ENCODE measurements at places on chromosomes 2 and 18. TPM values are rescaled to one million over a fixed set of nuclear protein-coding genes. Genes with fewer than 3 reads are reported as not detected.
A peak's percentile ranks its signal among the peaks of the same experiment; 100 is the strongest.

DNA sequence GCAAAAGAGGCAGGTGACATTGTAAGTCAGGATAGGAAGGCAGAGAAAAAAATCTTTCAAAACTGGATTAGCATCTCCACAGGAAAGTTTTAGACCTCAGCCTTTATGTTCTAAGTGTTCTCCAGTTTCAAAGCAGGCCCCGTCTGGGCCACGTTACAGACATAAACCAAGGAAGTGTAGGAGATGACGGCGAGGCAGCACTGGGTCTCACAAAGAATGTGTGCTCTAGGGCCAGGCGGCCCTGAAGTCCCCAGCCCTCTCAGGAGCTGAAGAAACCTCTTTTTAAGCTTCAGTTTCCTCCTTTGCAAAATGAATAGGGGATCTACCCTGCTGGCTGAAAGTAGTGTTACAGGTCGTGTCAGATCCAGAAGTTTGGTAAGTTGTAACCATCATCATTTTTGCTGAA lies 81.7 kb downstream of the SPRED2 start:
- ATAC-seq, result no peak

DNA sequence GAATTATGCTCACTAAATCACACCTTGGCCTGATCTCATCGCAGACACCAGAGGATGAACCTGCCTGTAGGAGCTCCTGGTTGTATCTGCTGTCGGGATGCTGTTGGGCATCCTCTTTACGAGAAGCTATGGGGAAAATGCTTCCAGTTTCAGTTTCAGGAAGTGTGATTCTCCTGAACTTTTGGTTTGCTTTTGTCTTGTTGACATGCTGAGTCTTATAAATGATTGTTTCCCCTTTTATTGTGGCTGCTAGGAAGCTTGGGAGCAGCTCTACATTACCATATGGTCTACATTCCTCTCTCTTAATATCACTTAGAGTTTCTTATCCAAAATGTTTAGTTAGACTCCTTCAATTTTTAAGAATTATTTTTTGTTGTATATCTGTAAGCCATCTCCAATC lies 227.5 kb downstream of the MTX2 start:
- no peak for ATAC-seq

DNA sequence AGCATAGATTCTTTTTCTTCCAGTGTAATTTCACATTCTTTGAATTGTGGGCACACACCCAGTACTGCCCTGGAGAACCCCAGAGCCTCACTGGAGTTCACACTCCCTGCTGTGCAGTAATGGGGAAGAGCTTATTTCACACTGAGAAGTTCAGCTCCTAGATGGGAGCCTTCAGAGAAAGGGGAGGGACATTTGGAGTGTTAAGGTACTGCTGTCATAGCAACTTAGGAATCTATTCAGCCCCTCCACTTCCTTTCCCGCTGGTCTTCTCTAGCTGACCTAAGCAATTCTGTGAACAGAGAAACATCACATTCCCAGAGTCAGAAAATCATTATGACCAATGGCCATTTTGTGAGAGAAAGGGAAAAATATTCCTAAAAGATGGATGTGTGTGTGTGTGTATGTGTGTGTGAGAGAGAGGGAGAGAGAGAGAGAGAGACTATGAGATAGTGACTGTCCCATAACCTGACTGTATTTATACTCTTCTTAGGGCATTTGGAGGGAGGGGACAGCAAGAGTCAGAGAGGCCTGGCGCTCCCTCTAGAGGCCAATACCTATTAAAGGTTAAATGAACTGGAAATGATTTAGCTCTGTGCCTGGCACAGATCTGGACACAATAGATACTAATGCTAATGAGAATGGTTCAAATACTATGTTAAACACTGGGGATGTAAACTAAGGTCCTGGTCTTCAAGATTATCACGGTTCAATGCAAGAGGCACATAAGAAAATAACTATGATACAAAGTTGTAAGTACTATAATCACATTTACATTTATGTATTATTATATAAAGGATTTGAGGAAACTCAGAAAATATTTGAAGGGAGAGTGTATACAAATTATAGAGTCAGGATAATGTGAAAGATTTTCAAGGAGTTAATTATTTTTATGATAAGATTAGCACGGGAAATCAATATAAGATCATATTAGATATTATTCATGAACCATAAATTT lies 41.5 kb upstream of the RPE start:
- ATAC-seq, result peak; percentile 65

DNA sequence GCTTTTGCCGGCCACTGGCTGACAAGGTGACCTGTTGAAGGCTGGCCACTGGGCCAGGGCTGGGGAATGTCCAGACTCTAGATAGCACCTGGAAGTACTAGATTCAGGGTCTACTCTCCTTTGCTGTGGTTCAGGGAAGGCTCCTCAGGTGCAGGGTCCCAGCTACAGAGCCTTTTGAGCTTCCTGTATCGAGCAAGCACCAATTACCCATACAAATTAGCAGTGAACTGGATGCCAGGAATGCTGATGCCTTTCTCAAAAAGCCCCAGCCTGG lies 213.4 kb downstream of the CYP26B1 start:
- ATAC-seq, result no peak

GRCh38 chr18:41917181-41917580 lies 37.9 kb upstream of the PIK3C3 start:
- ATAC-seq, result no peak

GRCh38 chr2:19807866-19808265 lies 93.9 kb downstream of the TTC32 start:
- ATAC-seq, result no peak

GRCh38 chr2:216624251-216624650 lies 9.0 kb upstream of the IGFBP2 start:
- ATAC-seq, result no peak

GRCh38 chr18:74478880-74479279 lies 17.3 kb upstream of the CNDP2 start:
- ATAC-seq, result no peak

- peak; percentile 46 for ATAC-seq
Observed at GRCh38 chr18:2223849-2224248, 347.5 kb downstream of the METTL4 start.

DNA sequence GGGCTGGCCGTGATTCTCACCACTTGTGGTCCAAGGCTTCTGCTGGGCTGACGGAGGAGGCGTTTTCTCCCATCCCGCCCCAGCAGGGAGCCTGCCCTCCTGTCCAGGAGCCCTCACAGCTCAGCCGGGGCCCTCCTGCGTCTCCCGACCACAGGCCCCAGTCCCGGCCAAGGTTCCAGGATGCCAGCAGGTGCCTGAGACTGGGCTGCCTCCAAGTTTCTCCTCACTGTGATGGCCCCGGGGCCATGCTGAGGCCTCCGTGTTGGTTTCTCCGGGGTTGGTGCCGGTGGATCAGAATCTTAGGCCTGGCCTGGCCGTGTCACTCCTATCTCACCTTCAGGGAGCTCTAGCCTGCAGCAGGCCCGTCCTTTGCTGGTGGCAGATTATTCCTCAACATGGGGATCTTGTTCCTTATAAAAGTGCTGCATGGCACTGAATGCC lies 5.9 kb downstream of the KCNG2 start:
- no peak for ATAC-seq

DNA sequence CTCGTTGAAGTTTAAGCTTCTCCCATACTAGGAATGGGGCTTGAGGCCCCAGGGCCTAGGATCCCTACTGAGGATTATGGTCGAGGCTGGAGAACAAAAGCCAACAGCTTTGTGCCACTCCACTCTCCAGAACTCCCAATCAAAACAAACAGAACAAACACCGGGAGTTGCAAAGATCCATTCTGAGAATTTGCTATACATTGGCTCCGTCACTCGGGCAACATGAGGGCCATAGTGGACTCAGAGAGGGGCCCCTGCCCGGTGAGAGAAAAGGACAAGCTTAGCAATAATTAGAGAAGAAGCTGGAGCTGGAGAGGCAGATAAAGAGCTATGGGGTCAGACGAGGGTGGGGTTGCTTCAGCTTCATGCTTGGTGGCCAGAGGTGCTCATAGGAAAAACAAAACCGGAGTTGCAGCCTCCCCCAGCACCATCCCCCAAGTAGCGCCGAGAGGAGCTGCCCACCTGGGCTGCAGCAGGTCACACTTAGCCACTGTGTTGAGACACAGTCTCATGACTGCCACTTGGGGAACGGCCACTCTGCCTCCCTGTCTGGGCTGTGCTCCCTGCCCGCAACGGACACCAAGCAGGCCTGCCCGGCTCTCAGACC lies 142.3 kb upstream of the HAAO start:
- no peak for ATAC-seq

GRCh38 chr2:23626701-23627230 lies 241.8 kb downstream of the KLHL29 start:
- no peak for ATAC-seq

GRCh38 chr2:200373973-200374416 lies 67.5 kb downstream of the SPATS2L start:
- no peak for ATAC-seq

DNA sequence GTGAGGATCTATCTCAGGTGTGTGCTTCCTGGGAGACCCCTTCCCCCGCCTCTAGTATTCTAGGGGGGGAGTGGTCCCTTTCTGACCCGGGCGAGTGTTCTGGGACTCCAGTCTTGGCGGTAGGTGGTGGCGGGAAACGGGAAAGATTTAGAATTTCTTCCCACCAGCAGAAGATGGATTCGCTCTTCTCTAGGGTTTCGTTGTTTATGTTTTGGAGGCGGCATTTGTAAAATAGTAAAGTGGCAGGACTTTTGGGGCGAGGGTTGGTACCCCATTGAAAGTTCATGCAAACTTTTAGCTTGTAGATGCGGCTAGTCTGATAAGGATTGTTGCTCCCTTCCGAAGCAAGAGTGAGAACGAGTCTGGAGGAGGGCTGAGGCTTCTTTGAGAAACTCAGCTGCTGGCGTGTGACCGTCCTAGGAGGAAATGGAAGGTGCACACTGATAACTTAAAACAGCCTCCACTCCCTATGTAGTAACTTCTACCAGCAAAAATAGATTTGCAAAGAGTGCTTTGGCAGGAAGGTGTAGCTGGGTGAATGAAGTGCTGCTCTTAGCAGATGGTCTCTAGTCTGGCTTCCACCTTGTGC lies 412 bp downstream of the GPD2 start:
- no peak for ATAC-seq

- ATAC-seq, result no peak
Observed at GRCh38 chr18:58113337-58113736, 69.3 kb downstream of the NEDD4L start.

DNA sequence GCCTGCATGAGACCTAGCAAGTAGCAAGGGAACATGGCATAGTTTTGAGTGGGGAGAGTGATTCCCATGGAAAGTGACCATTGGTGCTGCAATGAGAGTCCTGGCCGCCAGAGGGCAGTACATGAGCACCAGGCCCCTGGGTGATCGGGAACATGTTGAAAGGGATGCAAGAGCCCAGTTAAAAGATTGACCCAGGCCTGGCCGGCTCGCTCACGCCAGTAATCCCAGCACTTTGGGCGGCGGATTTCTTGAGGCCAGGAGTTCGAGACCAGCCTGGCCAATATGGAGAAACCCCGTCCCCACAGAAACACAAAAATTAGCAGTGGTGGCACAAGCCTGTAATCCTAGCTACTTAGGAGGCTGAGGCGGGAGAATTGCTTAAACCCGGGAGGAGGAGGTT lies 22.2 kb downstream of the FAP start:
- ATAC-seq, result peak; percentile 65

DNA sequence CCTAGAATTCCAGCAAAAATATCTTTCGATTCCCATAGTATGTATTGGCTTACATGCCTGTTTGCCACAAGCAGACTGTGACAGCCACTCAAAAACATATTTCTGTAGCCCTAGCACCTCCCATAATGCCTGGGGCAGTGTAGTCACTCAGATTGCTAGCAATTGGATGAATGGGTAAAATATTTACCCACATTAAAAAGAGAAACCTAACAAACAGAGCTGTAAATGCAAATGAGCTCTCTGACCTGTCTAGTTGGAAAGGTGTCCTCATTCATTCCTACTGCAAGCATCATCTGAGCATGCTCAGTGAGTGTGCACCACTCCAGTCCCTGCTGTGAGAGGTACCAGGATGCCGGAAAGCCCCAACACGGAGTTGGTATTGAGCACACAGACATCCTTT lies 234.0 kb upstream of the RAB12 start:
- no peak for ATAC-seq

DNA sequence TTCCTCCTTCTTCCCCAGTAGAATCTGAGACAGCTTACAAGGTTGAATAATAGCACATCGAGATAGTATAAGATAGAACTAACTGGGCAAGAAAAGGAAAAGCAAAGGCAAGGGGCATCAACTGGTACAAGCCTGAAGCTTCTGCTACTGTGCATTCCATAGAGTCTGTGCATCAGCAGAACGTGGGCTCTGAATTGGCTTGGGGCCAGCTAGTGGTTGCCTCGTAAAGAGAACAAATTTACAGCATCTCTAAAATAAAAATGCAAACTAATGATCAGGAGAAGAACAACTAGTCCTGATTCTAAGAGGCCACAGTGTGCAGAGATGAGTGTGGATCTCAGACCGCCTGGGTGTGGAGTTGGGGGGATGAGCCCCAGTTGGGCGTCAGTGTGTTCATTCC lies 36.6 kb downstream of the UPP2 start:
- no peak for ATAC-seq

DNA sequence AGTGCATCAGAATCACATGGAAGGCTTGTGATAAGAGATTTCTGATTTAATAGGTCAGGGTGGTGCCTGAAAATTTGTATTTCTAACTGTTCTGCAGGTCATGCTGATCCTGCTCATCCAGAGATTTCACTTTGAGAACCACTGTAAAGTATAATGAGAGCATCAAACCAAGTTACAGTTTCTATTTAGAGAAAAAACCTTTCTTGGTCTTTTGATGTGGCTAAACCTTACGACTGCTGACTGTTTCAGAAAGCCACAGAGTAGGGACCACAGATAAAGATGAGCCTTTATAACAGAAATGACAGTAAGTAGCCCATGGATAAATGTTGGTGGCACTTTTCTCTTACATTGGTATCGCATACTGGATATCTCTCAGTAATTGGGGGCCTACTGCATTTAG lies 109.4 kb upstream of the FANCL start:
- ATAC-seq, result no peak

CBLN2 gene
- total RNA-seq, result not detected

DSG4 gene
- total RNA-seq, result not detected

C1D gene
- total RNA-seq, result 52.4 TPM

DRC1 gene
- total RNA-seq, result 0.54 TPM

CNTNAP5 gene
- total RNA-seq, result not detected

NT5DC4 gene
- total RNA-seq, result 0.27 TPM

GFPT1 gene
- 40.4 TPM for total RNA-seq

CYS1 gene
- 42.7 TPM for total RNA-seq
